ENCODE measurements at places on chromosomes 4 and X.

DNA sequence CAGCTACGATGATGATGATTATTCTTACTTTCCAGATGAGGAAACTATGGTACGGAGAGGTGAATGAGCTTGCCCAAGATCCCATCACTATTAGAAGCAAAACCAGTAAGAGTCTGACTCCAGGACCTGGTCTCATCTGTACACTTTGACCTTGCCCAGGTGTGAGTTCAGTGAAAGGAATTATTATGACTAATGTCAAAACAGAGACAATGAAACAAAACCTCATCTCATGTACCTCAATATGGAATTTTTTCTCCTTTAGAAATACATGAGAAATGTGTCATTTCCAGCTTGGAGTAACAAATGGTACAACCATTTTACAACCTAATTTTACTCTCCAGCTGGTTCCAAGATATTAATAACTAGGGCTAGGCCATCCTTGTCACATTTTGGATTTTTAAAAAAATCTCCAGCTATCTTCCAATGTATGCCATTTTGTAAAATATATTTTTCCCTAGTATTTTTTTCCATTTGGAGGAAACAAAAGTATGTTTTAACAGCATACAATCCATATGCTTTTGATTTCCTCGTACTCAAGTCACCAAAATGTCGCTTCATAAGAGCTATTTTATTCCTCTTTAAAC lies 213.8 kb downstream of the PTTG2 start:
- DNase-seq = no peak

DNA sequence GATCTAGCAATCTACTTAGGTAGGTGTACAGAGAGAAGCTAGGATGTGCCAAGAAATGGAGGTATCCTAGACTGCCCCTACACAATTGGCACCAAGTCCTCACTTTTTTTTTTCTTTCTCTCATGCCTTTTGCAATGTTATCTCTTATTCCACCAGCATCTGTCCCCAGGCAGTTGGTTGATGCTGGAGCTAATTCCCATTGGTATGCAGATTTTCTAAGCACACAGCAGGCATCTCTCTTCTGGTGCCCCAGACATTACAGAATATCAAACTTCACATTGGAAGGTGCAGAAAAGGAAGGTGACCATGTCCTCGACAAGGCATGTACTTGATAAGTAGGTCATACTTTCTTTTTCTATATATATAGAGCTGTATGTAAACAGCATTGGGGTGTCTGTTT lies 21.6 kb downstream of the LUZP4 start:
- no peak for DNase-seq

DNA sequence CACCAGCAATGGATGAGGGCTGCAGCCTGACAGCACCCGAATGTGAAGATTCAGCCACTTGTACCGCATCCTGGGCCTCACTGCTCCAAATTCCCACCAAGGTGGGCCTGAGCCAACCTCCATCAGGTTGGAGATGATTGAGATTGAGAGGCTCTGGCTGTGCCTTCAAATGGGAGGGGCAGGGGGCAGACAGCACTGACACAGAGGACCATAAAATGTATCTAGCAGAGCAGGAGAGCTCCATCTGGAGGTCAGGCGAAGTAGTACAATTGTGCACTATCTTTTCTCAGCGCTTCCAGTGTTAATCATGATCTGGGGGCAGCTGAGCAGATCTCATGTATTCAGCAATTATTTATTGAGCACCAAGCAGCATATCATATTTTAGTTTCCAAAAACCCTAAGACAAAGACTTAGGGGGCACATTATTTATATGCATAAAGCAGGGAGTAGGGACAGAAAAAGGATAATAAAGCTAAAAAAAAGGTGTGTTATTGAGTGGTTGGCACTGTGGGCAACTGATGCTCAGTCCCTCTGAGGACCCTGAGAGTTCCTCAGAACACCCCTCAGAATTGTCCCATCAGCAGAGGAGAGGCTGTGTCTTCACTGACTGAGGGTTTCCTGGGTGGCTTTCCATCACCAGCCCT lies 31.6 kb upstream of the C1QTNF7 start:
- DNase-seq = no peak

- DNase-seq = no peak
Measured at GRCh38 chrX:138929926-138930582, 218.5 kb upstream of the FGF13 start.

- DNase-seq = peak; percentile 82
Measured at GRCh38 chrX:46903458-46904242, 8.6 kb upstream of the JADE3 start.

DNA sequence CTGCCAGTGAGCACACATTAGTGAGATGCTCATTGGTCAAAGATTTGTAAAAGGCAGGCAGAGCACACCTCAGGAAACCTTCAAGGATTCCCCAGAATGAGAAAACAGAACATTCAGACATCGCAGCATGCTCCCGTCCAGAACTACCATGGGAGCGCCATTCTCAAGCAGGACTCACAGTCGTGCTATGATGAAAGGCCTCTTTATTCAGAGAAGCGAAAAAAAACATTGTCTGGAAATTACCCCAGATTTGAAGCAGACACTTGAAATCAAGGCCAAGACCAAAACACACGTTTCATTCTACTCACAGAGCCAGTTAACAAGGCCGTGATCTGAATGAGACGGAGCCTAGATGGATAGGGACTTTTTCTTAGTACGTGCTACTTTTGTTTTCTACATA lies 961.8 kb upstream of the TENM3 start:
- DNase-seq = peak; percentile 9

DNA sequence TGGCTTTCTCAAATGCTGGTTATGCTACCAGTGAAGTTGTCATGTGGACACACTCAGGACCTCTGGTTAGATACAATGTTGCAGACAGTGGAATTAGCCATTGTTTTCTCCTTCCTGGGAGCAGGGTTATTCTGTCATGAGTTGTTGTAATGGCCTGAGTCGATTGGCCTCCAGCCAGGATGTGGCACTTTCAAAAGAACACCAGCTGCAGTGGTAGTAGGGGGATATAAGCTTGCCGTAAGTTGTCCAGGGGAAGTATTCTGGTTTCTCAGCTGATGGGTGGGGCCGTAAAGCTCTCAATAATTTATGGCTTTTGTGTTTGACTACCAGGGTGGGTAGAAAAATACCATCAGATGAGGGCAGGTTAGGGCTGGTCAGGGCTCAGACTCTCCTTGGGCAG lies 697.5 kb upstream of the GNPDA2 start:
- DNase-seq = no peak

DNA sequence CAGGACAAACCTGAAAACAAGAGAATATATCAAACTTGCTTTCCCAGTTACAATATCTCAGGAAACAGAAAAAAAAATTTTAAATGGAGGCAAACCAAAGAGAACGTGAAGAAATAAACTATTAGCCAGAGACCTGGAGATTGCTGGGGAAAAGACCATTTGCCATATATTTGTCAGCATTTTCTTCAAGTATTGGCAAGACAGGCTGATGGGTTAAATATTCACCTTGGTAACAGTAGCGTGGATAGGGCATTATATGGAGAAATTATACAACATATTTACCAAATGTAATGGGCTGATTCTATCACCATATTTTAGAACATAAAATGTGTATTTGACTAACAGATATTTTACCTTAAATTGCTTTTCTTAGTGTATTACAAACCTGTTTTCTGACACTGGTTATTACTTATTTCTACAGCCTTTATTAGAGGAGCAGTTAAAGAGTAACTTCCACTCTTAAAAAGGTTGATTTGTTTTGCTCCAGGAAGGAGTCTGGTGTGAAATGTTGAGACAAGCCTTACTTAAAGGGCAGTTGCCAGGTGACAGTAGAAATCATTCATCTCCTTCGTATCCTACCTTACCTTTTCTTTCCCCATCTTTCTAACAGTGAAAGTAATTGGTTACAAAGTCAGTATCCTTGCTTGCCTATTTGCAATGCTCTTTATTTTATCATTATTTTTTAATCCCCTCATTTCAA lies 575.5 kb downstream of the GBA3 start:
- no peak for DNase-seq

DNA sequence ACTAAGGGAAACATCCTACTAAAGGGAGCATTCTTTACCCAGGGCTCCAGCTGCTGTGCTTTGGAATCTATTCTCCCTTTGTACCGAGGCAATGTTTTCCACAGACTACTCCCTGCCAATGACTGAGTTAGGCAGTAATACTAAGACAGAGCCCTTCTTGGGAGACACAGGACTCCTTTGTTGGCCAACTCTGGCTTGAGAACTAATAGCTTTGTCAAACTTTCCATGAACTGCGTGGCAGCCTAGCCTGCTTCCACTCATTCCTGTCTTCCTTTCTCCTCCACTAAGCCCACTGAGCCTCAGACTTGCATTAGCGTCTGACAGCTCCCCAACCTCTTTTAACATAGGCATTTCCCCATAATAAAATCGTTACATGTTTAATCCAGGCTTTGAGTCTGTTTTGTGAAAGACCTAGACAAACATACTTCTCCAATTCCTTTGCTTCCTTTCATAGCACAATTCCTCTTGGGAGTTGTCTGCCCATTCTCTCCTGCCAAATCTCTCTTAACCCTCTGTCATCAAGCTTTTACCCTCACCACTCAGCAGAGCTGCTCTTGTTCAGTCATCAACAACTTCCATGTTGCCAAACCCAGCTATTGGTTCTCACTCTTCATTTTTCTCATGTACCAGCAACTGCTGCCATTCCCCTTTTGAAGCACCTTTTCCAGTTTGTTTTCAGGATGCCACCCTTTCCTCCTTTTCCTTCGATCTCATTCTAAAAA lies 300.3 kb upstream of the IGFBP7 start:
- peak; percentile 5 for DNase-seq

DNA sequence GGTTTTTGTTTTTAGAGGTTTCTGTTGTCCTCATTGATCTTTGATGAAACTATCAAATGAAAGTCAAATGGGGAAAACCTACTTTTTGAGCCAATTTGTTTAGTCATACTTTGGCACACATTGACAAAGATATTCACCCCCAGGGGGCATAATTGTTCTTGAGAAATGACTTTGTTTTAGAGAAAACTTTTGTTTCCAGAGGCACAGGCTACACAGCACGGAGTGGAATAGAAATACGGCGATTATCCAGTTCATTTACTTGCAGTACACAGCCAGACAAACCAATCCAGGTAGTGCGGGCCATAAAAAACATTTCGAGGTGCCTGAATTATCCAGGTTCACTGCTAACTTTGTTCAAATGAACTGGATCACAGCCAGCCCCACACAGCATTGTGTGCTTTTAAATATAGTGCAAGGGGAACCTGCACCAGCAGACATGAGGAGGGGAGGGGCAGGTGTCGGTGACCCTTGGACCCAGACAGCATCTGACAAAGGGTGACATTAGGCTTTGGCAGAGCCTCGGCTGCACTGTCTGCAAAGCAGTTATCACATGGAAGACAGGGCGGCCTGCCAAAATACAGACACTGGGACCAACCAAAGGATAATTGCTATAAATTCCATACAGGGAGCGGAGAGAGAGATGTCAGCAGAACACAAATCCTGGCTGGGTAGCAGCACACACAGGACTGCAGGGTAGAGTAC lies 179.6 kb upstream of the NOCT start:
- no peak for DNase-seq

DNA sequence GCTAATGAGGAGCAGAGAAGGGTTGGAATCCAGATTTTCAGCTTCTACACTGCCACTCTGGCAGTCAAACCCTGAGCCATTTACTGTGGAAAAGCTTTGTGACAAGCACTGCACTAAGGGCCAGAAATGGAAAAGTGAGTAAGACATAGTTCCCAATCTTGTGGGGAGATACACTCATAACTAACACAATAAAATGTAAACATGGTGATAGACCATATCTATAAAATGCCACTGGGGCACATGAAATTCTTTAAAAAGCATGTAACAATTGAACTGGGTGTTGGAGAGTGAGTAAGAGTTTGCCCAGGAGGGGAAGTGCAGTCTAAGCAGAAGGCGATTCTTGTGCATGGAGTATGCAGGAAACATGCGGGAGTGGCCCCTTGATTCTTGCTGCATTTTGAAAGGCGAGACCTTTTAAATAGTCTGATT lies 32.0 kb upstream of the ANXA5 start:
- DNase-seq = no peak

GRCh38 chr4:14215116-14215770 lies 587.7 kb upstream of the BOD1L1 start:
- DNase-seq = no peak

GRCh38 chr4:128856246-128856645 lies 46.7 kb downstream of the JADE1 start:
- no peak for DNase-seq

GRCh38 chr4:69831270-69831627 lies 28.7 kb downstream of the SULT1E1 start:
- DNase-seq = no peak

GRCh38 chr4:121510341-121510874 lies 129.6 kb upstream of the QRFPR start:
- DNase-seq = no peak

DNA sequence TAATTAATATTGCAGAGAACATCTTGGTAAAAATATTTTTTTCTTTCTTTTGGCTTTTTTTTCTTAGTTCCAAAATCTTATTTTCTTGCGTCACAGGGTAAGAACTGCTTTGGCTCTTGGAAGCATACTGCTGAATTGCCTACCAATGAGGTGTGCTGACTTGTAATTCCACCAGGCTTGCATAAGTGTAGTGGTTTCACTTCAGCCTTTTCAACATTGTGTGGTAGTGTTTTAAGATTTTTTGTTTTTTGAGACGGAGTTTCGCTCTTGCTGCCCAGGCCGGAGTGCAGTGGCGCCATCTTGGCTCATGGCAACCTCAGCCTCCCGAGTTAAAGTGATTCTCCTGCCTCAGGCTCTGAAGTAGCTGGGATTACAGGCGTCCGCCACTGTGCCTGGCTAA lies 42.4 kb downstream of the N4BP2 start:
- DNase-seq = no peak

DNA sequence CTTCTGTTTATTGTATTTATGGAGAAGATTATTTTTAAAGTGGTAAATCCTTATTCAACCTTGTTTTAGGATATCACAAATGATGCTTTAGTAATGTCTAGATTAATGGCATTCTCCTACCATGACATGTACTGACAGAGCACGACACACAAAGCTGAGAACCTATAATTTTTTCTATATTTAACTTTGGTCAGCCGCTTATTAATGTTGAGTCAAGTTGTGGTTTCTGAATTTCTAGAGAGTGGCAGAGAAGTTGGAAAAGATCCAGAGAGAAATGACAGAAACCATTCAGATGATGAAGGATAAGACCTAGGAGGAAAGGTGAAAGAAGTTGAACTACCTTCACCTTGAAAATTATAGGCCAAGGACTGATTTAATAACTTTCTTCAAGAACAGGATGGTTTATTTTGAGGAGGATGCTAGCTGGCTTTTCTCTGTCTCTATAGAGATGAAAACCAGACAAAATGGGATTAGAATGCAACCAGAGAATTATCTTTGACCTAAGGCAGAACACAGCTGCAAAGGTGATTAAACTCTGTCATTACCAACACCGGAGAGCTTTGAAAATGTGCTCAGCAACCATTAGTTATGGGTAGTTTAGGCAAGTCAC lies 62.6 kb upstream of the TSPAN5 start:
- DNase-seq = no peak

- DNase-seq = no peak
Measured at GRCh38 chrX:99421796-99422195, 988.3 kb downstream of the PCDH19 start.

GRCh38 chrX:146154191-146154590 lies 336.6 kb downstream of the SLITRK2 start:
- no peak for DNase-seq

- no peak for DNase-seq
Measured at GRCh38 chr4:149202117-149202516, 613.5 kb downstream of the IQCM start.

GRCh38 chr4:40194602-40195161 lies 2.1 kb upstream of the RHOH start:
- DNase-seq = no peak

GRCh38 chr4:76059750-76060149 lies 14.8 kb upstream of the ART3 start:
- DNase-seq = no peak

GRCh38 chr4:120826449-120826848 lies 96.1 kb downstream of the PRDM5 start:
- DNase-seq = no peak
